Stimulated activated CD4-positive, alpha-beta T cell treated with anti-CD3 and anti-CD28 coated beads, Interleukin-2, amount 100 ng/mL, for 4 hours (primary cell): ENCODE measurements at places on chromosomes 4 and X.

GRCh38 chr4:52658641-52659000 lies 480 bp downstream of the USP46 start:
- no peak for DNase-seq

GRCh38 chrX:107526141-107526540 lies 76.7 kb downstream of the FRMPD3 start:
- DNase-seq: no peak

GRCh38 chrX:3271183-3271833 lies 75.1 kb downstream of the MXRA5 start:
- no peak for DNase-seq

DNA sequence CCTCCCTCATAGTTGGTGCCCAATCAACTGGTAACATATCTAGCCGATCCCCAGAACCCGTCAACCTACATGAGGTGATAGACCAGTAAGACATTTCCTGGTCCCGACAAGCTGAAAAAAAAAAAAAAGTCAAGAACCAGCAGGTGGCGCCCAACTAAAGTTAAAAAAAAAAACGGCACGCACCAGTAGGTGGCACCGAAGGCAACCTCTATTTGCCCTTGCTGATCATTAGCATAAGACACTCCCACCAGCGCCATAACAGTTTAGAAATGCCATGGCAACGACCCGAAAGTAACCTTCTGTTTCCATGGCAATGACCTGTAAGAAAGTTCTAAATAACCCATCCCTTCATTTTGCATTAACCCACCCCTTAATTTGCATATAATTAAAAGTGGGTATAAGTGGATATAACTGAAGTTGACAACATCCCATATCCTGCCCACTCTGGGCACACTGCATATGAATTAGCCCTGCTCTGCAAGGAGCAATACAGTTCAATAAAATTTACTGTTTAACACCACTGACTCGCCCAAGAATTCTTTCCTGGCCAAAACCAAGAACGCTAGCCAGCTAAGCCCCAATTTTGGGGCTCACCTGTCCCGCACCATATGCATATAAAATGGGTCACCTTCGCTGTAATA lies 83.9 kb upstream of the SPANXB1 start:
- DNase-seq: no peak

DNA sequence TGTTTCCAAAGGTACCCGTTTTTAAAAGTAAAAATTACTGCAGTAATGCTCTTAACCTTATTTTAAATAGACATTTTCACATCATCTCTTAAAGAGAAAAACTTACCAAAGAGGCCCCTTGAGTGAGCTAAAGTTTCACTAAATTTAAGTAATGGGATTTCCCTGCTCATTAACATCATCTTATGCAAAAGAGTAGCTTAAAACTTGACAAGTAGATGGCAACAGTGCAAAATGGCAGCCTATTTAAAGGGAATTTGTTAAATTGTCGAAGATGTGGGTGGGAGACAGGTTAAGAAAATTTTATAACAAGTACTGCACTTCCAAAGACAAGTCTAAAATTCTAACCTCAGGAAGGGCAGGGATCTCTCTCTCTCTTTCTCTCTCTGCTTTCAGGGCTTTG lies 271.7 kb upstream of the LDB2 start:
- no peak for DNase-seq

DNA sequence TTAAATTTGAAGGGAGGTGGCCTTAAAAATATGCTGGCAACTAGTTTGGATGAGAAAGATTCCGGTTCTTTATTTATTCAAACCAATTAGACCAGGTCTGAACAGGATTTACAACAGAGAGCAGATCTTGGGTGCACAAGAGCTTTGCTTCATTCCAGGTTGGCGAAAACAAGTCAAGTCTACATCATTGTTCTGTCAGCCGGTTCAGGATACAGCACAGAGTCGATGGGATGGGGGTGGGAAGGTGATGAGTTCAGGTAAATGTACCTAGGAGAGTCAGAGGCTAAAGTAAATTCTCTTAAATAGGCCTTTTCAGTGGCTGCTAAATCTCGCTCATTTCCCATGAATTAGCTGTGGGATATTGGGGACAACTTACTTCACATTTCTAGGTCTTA lies 882 bp upstream of the STIM2 start:
- no peak for DNase-seq

- DNase-seq: no peak
Measured at GRCh38 chrX:111363741-111364140, 48.3 kb downstream of the DCX start.

- no peak for DNase-seq
Measured at GRCh38 chrX:11421805-11422524, 128.8 kb downstream of the AMELX start.

- no peak for DNase-seq
Measured at GRCh38 chr4:183766140-183766539, 107.0 kb downstream of the TRAPPC11 start.

- no peak for DNase-seq
Measured at GRCh38 chr4:32847461-32847860, 2127.3 kb downstream of the PCDH7 start.

DNA sequence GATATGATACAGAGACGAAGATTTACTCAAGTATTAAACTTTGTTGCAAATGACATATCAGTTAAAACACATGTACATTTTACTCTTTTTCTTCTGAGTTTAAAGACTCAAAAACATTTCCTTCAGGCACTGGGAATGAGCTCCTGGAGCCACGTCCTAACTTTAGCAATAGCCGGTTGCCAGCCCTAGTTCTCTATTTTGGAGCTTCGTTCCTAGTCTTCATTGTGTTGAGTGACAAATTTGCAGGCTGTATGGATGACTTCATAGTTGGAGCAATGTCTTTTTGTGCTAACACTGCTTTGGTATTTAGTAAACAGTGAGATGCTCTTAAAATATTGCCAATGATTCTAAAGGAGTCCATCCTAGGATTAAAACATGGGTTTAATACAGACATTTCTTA lies 190.9 kb downstream of the FAT4 start:
- DNase-seq: no peak

- DNase-seq: no peak
Measured at GRCh38 chrX:129522184-129523078, 859 bp downstream of the SMARCA1 start.

GRCh38 chr4:121711263-121712000 lies 14.7 kb upstream of the ANXA5 start:
- DNase-seq: no peak

DNA sequence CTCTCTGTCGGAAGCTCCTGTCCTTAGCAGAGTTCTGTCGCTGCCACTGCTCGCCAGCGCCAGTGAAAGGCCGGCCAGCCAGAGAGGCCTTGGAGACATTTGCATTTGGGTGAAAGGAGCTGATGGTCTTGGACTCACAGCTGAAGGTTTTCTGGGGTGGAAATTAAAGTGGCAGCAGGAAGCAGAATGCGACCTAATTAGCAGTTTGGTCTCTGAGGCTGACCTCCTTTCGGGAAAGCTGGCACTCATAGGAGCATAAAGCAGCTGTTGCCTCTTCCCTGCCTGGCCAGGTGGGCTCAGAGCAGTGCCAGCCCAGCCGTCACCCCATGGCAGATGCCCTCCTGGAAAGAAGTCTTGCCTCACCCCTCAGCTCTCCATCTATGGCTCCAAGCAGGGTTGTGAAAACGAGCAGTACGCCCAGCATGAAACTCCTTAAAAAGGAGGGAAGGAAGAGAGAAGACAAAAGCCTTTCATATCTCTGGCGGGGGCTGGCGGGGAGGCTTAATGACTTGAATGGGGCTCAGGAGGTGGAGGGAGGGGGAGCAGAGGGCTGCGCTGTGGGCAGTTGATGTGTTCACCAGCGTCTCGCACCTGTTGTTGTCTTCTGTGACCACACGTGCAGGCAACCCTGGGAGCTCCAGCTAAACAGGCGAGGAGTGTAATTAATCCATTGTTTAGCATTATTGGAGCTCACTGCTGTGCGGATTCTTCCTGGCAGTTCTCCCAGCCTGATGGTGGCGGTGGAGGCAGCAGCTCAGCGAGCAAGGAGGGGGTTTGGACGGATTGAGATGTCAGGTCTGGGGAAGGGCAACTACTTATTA lies 264.0 kb downstream of the MID1IP1 start:
- DNase-seq: no peak

- DNase-seq: no peak
Measured at GRCh38 chrX:10397349-10397748, 223.0 kb downstream of the MID1 start.

DNA sequence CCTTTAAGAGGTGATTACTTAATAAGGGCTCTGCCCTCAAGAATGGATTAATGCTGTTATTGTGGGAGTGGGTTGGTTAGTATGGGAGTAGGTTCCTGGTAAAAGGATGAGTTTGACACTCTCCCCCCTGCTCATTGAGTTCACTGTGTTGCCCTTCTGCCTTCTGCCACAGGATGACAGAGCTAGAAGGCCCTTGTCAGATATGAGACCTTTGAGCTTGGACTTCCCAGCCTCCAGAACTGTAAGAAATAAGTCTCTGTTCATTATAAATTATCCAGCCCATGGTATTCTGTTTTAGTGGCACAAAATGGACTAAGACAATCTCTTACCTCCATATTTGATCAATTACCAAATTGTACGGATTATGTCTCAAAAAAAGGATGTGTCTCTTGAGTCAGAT lies 114.3 kb upstream of the NAP1L5 start:
- no peak for DNase-seq

DNA sequence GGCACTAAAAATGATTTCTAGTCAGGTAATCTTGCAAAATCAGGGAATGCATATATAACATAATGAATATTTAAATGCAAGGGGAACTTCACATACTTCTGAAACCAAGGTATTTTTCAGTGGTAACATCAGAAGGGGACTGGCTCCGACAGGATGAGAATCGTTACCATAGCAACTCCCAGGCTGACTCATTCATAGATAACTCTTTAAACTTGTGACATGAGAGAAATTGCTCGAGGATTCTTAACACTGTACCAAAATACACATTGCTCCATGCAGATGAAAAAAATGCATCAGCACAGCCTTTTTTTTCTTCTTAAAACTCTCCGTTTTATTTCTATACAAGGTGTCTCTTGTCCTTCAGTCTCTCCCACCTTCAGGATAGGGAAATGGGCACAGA lies 114.3 kb downstream of the GABRB1 start:
- no peak for DNase-seq

DNA sequence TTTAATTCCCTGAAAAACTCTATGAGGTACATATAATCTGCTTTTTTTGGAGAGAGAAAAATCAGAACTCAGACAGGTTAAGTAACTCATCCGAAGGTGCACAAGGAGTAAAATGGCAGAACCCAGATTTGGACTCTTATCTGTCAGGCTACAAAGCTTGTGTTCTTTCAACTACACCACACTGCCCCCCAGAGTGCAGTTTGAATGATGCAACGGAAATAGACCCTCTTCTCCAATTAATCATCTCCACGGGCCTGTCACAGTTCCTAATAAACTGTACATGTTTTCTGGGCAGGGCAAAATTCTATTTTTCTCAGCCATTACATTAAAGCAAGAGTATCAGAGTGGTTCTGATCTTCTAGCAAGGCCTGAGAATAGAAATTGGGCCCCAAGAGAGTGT lies 35.3 kb upstream of the DCX start:
- DNase-seq: no peak

DNA sequence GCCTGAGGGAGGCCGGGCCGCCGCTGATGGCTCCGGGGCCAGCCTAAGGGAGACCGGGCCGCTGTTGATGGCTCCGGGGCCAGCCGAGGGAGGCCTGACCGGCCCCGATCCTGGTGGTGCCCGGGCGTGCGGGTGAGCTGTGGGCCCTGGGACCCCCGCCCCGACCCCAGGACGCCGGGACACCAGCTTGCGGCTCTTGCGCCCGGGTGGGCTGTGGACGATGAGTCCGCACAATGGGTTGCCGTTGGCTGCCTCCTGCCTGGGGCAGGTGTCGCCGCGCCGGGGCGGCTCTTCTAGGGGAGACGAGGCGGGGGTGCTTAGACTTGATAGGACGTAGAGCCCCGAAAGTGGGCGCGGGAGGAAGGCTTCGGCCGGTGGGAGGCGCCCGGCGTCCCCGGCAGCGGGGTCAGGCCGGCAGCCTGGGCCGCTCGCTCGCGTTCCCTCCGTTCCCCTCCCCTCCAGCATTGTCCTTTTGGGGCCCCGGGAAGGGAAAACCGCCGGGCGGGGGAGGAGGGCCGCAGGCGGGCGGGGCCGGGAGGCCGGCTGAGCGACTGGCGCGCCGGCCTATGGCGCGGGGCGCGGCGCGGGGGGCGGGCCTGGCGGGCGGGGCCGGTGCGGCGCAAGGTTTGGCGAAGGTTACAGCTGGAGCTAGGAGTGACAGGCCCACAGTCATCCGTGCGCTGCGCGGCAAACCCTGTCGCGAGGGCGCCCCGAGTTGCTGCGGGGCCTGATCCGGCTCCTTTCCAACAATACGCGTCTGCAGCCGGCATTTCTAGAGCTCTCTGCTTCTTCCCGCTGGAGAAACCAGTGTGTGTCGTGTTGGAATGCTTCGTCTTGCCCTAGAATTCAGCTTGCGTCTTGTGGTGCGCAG lies 819 bp downstream of the KIAA0232 start:
- peak; percentile 85 for DNase-seq

- no peak for DNase-seq
Measured at GRCh38 chrX:42117318-42117717, 194.0 kb upstream of the CASK start.

DNA sequence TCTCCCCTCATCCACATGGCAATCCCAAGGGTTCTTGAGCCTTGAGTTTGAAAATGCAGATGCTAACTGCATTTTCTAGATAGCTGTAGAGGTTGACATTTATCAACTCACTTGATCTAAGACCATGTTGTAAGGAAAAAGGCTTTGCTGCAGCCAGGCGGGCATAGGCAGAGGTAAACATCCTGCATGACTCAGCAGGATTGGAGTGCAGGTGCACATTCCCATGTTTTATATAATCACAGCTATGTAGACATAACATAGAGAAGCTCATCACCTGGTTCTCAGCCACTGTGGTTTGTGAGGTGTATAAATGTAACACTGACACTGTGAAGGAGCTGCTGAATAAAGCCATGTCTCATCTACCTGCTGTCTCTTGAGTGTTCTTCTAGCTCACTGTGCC lies 62.3 kb upstream of the PDE5A start:
- DNase-seq: no peak

GRCh38 chrX:100768679-100769338 lies 36.9 kb upstream of the SYTL4 start:
- peak; percentile 69 for DNase-seq

DNA sequence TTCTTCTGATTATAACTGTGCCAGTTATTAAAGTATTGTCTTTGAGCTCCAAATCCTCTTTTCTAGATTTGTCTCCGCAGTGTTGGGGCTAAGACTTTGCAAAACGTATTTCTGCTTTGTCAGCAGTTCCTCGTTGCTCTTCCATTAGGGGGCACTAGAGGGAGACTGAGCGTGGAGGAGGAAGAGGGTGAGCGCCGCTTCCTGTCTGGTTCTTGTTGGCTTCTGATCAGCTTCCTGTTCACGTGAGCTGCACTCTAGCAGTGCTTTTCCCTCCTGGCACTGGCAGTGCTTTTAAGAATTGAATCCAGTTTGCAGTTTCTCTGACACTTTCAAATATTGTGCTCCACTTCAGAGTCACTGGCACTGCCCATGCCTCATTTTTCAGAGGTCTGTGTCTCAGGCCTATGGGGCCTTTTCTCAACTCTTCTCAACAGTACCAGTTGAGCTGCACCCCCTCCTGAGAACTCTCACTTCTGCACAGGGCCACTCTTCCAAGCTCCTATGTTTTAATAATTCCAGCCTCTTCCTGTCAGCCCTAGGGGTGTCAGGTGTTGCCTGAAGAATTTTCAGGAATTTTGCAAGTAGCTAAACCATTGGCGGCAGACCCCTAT lies 54.4 kb upstream of the LCORL start:
- DNase-seq: peak; percentile 3

- DNase-seq: no peak
Measured at GRCh38 chr4:19213388-19213787, 1038.3 kb upstream of the SLIT2 start.

- no peak for DNase-seq
Measured at GRCh38 chr4:156642161-156642560, 329.4 kb downstream of the PDGFC start.

- DNase-seq: no peak
Measured at GRCh38 chrX:149910178-149910695, 19.1 kb upstream of the HSFX4 start.
